MG63 (cell line): ENCODE measurements at places on chromosomes 2 and 18.

GRCh38 chr2:203648273-203648672, 58.2 kb upstream of the CD28 start:
- DNase-seq = no peak

- peak; percentile 13 for DNase-seq
Measured at GRCh38 chr2:100563407-100564247, 834 bp downstream of the PDCL3 start.

DNA sequence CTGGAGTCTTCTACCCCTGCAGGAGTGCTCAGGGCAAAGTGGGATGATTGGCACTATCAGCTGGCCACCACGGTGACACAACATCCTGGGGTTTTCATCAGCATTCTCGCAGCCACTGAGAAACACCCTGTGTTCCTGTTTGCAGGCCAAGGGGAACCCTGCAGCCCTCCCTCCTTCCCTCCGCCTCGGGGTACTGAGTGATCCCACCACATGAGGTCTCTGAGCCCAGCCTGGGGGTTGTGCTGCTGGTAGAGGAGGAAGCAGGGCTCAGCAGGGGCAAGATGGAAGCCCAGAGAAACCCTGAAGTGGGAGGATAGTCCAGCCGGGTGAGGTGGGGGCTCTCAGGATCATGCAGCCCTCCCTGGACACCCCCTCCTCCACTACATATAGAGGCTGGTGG, at the start of gene OXER1:
TSS of gene OXER1 (minus strand) at position 40 of the 400 bp plus-strand sequence. CDS start 73 bp downstream, outside the sequence.
- no peak for DNase-seq

DNA sequence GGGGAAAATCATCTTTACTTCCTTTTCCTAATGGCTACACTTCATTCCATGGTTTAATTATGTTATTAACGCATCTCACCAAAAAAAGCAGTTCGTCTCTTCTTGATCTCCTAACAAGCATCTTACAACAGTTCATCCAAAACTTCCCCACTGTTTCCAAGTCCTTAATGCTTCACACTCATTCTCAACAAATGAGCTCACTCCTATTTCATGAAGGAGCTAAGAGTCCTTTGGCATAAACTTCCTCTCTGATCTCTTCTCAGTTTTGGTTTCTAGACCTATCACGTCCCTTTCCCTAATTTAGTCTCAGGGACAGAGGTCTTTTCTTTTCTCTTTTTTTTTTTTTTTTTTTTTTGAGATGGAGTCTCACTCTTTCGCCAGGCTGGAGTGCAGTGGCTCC, 205.9 kb upstream of the SLC39A10 start:
- DNase-seq = no peak

DNA sequence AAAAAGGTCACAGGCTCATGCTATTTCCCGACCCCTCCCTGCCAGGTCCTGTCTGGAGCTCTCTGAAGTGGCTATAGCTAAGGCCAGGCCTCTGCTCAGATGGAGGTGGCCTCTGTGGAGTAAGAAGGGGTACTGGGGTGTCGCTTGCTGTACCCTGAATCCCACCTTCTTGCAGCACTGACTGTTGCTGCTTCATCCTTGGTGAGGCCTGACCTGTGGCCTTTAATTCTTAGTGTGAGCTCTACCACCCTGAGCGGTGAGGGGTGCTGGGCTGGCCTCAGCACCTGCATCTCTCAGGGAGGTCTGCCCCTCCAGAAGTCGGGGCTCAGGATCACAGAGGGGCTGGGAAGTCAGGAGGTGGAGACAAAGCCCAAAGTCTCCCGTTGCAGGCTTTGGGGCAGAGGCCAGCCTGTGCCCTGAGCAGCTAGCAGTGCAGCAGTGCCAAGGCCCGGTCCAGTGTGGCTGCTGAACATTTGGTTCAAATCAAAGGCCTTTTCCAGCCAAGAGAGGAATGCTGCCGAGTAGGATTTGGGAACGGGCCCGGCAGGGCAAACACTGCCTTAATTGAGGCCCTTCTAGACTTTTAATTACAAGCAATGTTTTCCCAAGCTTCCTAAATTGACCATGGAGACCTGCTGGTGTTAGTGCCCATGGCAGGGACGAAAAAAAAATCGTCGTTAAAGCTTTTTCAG, 133.5 kb upstream of the HAAO start:
- peak; percentile 66 for DNase-seq

GRCh38 chr2:68789603-68790002, 55.0 kb downstream of the ARHGAP25 start:
- DNase-seq = no peak

- DNase-seq = no peak
Measured at GRCh38 chr2:82959727-82960126, 1499.4 kb downstream of the SUCLG1 start.

GRCh38 chr18:55477499-55477859, 110.5 kb downstream of the TCF4 start:
- peak; percentile 43 for DNase-seq

DNA sequence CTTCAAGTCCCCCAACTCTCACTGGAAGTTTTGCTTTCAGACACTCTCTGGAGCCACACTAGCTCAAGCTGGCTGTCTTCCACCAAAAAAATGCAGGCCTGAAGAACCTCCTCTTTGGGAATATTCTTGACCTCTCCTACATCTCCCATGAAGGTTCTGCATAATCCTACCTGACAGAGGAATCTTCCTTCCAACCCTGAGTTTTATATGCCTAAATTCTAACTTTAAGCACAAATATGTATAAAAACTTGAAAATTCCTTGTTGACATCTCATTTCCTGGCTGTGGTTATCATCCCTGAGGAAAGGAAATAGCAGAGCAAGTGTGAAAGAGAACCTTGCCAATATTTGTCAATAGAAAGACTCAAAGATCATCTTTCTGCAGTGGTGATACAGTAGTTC, 249.0 kb downstream of the LPIN1 start:
- no peak for DNase-seq

- no peak for DNase-seq
Measured at GRCh38 chr2:51368250-51368649, 336.3 kb upstream of the NRXN1 start.

- no peak for DNase-seq
Measured at GRCh38 chr2:38077431-38077769, 1.4 kb upstream of the CYP1B1 start.

DNA sequence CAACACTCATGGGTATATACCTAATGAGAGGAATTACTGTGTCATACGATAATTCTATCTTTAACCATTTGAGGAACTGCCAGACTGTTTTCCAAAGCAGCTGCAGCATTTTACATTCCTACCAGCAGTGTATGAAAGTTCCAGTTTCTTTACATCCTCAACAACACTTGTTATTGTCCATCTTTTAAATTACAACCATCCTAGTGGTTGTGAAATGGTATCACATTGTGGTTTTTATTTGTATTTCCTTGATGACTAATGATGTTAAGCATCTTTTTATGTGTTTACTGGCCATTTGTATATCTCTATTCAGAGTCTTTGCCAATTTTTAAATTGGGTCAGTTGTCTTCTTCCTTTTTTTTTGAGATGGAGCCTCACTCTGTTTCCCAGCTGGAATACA, 4.0 kb upstream of the CKAP2L start:
- DNase-seq = no peak

GRCh38 chr2:7809640-7810039, 872.2 kb upstream of the ID2 start:
- DNase-seq = no peak

DNA sequence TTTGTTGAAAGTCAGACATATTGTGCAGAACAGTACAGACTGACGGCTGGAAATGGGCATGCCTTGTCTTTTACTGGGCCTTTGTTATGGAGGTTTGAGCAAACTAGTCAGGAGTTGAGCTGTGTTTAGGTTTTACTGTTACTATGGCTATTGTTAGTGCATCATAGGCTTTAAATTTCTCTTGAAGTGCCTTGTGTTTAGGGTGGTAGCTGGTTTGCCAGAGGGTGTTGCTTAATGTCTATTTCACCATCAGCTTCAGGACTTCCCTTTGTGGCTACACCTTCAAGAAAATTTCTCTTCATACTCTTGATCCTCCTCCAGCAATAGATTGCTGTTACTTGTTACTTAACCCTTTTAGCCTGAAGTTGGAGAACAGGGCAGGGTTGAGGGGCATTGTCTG, 104.6 kb downstream of the CAPN13 start:
- DNase-seq = no peak

- DNase-seq = no peak
Measured at GRCh38 chr18:55283309-55283708, 304.7 kb downstream of the TCF4 start.

DNA sequence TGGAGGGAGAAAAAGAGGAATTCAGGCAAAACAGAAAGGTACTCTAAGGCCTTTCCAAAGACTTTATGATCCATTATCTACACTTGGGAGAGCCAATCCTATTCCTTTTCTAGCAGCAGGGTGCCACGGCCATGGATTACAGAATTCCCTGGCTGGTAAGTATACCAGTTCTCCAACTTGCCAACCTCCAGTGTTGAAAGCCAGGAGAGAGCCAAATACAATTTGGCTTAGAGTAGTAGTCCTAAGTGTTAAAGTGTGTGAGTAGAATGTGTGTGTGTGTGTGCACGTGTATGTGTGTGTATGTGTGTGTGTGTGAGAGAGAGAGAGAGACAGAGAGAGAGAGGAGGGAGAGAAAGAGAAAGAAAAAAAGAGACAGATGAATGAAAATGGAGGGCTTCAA, 43.3 kb downstream of the WDPCP start:
- no peak for DNase-seq

GRCh38 chr18:67265464-67266245, 250.9 kb downstream of the DSEL start:
- DNase-seq = no peak

- no peak for DNase-seq
Measured at GRCh38 chr18:9062418-9062751, 40.1 kb upstream of the NDUFV2 start.

DNA sequence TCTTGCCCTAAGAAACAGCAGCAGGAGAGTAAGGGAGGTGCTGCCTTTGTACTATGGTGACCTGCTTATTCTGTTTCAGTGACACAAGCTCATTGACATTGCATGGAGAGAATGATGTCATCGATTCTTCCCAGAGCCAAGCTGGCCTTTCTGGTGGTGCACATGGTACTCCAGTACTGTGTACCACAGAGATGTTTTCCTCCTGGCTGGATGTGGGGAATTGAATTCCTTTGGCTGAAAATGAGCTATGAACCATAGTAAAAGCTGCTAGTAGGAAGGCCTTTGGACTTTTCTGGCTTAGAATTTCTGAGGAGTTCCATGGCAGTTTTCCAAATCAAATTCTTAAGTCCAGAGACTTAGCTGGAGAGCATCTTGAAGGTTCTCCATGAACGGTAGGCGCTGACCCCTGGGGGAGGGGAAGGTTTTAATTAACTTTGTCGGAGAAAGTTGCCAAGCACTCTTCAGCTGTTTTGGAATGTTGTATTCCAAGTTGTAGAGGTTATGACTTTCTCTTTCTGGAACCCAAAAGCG, 17.1 kb upstream of the B3GNT2 start:
- DNase-seq = no peak

DNA sequence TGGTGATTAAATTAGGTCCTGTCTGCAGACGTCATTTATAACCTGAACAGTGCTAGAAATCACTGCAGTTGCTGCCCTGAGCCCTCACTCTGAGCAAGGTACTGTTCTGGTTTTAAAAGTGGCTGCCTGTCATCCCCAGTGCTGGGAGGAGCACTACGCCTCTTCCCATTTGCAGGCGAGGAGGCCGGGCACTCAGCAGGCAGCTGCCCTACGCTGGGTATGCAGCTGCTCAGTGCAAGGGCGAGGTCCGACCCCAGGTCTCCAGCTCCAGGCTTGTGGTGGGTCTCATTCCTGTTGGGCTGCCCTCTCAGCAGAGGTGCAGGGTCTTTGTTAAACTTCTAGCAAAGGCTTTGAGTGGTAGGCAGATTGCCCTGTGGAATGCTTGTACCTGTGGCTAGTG, 15.7 kb downstream of the CNDP2 start:
- no peak for DNase-seq

GRCh38 chr2:1782514-1782913, 38.2 kb upstream of the PXDN start:
- no peak for DNase-seq

- no peak for DNase-seq
Measured at GRCh38 chr2:96830044-96830562, 13.7 kb downstream of the ANKRD23 start.

DNA sequence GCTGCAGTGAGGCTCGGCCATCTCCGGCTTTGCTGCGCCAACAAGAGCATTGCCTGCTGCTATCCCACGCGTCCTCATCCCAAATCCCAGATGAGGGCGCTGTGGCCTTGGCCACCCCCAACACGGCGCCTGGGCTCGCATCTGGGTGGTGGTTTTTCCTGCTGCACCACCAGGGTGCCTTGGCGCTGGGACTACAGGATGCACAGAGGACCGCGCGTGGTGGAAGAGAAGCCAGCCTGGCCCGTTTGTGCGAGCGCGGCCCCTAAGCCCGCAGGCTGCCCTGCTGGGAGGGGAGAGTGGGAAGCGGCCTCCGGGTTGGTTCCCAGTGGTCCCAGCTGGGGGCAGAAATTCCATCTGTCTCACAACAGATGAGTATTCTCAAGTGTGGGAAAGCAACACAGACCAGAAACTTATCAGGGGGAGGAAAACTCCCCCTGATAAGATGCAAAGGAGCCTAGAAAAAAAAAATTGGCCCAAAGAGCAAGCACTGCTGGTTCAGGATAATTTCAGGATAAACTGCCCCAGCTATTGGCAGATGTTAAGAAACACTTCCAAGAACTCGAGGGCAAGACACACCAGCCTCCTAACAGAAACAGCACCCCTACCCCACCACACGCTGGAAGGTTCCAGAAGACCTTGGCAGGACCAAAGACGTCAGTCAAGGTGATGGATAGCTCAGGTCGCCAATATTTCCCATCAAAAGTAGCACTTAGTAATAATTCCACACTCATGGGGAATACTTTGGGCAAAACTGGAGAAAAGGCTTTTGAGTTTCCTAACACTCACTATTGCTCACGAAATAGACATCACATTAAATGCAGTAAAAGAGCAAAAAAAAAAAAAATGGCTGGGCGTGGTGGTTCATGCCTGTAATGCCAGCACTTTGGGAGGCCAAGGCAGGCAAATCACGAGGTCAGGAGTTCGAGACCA, 152.1 kb downstream of the PXDN start:
- peak; percentile 72 for DNase-seq

- DNase-seq = no peak
Measured at GRCh38 chr2:160941290-160941846, 218.9 kb upstream of the TANK start.

- no peak for DNase-seq
Measured at GRCh38 chr18:35061336-35061735, 20.1 kb downstream of the MAPRE2 start.

DNA sequence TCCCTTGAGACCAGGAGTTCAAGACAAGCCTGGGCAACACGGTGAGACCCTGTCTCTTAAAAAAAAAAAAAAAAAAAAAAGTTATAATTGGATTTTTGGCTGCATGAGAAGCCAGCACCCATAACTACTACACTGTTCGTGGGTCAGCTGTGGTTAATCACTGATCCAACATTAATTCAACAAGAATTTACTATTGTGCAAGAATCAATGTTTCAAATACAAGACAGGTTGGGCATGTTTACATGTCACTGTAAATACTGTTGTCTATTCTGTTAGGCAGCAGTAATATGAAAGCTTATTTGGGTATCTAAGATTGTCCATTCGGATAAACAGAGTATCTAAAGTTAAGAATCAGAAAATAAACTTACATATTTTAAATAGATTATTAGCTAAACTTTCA, 62.3 kb downstream of the ESCO1 start:
- DNase-seq = no peak

DNA sequence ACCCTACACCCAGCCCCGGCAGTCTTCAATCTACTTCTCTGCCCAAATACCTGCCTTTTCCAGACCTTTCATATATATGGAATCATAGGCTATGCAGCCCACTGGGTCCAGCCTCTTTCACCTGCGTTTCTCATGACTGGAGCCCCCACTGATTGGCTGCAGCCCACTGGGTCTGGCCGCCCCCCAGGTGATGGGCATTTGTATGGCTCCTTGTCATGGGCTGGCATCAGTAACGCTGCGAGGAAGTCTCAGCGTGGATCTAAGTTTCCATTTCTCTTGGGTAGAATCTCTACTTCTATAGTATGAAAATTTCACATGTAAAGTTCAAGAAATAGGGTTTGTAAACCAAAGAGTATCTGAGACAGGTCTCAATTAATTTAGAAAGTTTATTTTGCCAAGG, 281.9 kb downstream of the NDUFA10 start:
- no peak for DNase-seq
